Activated T-cell treated with anti-CD3 and anti-CD28 coated beads for 48 hours (primary cell): ENCODE measurements at places on chromosomes 4 and X.

DNA sequence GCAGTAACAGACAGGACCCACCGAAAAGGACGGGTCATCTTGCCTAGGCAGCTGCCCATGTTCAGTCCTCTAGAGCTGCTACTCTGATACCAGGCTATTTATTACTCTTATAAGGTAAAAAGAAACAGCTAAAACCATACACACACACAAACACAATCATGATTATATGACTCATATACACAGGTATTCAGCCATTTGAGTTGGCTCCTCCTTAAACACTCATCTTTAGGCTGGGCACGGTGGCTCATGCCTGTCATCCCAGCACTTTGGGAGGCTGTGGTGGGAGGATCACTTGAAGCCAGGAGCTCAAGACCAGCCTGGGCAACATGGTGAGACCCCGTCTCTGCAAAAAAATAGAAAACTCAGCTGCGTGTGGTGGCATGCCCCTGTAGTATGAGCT is 76.6 kb downstream of the F11 start:
- no peak for DNase-seq

- no peak for DNase-seq
These were observed 8.2 kb downstream of the HPGDS start for GRCh38 chr4:94334476-94334875.

GRCh38 chr4:80135702-80136058 is 61.6 kb upstream of the PRDM8 start:
- no peak for DNase-seq

DNA sequence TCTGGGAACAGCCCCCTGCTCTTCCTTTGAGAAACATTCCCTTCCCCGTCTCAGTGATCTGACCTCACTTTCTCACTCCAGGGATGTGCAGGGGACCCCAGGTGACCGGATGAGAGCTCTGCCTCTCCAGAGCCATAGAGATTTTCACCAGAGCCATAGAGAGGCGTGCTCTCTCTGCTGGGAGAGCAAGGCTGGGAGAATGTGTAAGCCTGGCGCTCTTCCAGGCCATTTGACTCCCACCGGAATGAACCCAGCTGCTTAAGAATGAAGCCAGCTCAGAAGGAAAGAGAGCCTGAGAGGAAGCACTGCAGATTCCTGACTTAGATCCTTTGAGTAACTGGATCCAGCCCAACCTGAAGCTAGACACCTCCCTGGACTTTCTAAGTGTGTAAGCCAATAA is 106.4 kb downstream of the DHX15 start:
- DNase-seq: no peak

GRCh38 chrX:13142891-13143290 is 98.5 kb upstream of the FAM9C start:
- no peak for DNase-seq
